Suprapubic skin (tissue), 4 donors: ENCODE measurements at places on chromosomes 7 and 10.

- H3K4me1 ChIP-seq = no peaks in the 10 kb centered on the region
- H3K4me3 ChIP-seq = no peak overlapping the region
- H3K27me3 ChIP-seq = no peaks in the 10 kb centered on the region
- DNase-seq = peak; percentile 40
- no peak overlapping the region for H3K27ac ChIP-seq
Observed at GRCh38 chr10:129775681-129776080, 188.4 kb downstream of the EBF3 start.

DNA sequence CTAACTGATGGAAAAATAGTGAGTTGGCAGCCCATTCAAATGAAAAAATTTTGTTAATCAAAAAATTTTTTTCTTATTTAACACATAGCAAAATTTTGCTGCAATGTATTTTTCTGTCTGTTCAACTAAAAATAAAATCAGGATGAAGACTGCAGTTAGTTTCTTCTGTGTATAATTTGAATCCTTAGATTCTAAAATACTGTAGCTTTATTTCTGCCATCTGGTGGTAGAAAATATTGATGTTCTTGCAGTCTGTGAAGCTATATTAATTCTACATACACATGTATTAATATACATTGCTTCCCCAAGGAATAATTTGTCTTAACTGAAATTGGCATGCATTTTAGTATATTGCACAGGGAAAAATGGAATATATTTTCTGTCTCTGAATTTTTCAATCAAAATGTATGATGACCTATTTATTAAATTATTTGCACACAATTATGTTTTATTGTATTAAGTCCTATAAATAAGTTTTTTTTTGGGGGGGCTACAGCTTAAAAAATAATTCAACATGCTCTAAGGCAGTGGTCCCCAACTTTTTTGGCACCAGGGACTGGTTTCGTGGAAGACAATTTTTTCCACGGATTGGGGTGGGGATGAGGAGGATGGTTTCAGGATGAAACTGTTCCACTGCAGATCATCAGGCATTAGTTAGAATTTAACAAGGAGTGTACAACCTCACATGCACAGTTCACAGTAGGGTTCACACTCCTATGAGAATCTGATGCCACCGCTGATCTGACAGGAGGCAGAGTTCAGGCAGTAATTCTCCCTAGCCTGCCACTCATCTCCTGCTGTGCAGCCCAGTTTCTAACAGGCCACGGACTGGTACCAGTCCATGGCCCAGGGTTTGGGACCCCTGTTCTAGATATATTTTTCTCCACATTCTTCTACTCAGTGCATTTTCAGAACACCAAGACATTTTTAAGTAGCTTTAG, 119.4 kb downstream of the GNAT3 start:
- no peaks in the 10 kb centered on the region for H3K36me3 ChIP-seq
- peaks cover 3% of the 10 kb centered on the region for H3K4me1 ChIP-seq
- H3K27me3 ChIP-seq = no peaks in the 10 kb centered on the region
- no peak for DNase-seq

DNA sequence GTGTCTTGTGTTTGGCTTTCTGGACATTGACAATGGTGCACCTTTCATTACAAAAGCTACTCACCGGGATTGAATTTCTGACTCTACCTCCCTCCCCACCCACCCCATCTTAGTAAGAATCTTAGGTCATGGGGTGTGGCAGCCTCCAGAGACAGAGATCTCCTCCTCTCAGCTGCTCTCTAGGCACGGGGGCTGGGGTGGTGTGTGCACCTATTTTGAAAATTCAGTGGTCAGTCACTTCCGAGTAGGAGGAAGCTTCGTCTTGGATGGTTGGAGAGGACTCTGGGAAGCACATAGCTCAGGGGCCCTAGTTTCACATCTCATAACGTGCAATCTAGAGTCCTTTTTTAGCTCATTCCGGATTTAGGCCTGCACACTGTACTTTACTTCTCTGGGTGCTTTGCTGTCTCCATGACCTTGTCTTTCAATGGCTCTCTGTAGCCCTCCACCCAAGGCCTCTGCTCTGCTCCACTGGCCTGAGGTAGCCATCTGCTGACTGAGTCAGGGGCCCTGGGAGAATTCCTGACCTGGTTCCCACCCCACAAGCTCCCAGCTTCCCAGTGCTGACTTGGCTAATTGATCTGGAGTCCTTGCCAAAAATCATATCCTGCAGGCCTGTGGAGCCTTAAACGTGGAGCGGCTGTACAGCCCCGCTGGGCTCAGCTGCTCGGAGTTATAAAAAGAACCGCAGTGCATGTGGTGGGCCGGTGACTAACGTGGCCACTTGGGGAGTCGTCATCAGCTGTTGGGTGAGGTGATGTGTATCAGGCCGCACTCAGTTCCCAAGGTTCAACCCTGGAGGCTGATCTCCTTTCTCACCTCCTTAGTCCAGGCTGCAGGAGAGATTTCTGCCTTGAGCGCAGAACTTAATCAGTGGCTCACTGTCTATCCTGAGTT, 19.3 kb upstream of the ADAMTS14 start:
- no peak overlapping the region for H3K4me3 ChIP-seq
- peaks cover 10% of the 10 kb centered on the region for H3K4me1 ChIP-seq
- DNase-seq = no peak
- H3K27me3 ChIP-seq = peaks cover 4% of the 10 kb centered on the region

GRCh38 chr7:68922850-68923249, 675.4 kb upstream of the AUTS2 start:
- no peak overlapping the region for H3K4me3 ChIP-seq
- H3K4me1 ChIP-seq = no peaks in the 10 kb centered on the region
- DNase-seq = no peak
- no peaks in the 10 kb centered on the region for H3K36me3 ChIP-seq
- H3K27me3 ChIP-seq = peaks cover 3% of the 10 kb centered on the region

GRCh38 chr10:3467052-3467951, 294.7 kb upstream of the PITRM1 start:
- H3K27me3 ChIP-seq = no peaks in the 10 kb centered on the region
- peak; percentile 95 for DNase-seq
- peak overlapping the region; percentile 92 for H3K27ac ChIP-seq
- H3K4me1 ChIP-seq = peaks cover 77% of the 10 kb centered on the region
- peak overlapping the region; percentile 21 for H3K4me3 ChIP-seq

DNA sequence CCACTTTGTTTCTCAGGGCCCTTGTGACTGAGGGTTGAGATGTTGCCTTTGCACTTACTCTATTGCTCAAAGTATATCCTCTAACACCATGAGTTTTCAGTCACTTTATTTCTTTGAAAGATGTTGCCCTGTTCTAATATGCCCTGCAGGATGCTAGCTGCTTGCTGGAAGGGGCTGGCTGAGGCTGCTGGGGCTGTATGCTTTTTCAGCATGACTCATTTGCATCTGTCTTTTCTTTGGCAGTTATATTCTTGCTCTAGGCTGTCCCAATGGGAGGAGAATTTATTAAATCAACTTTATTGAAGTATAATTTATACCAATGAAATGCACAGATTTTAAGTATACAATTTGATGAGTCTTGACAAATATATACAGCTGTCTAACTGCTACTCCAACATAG, 157.7 kb downstream of the PLPP4 start:
- H3K27me3 ChIP-seq = no peaks in the 10 kb centered on the region
- no peak overlapping the region for H3K27ac ChIP-seq
- no peak for DNase-seq
- H3K4me1 ChIP-seq = no peaks in the 10 kb centered on the region

GRCh38 chr10:67959839-67960476, 75.5 kb downstream of the SIRT1 start:
- peaks cover 7% of the 10 kb centered on the region for H3K36me3 ChIP-seq
- DNase-seq = no peak
- no peaks in the 10 kb centered on the region for H3K27me3 ChIP-seq
- no peak overlapping the region for H3K27ac ChIP-seq
- H3K4me3 ChIP-seq = no peak overlapping the region
- no peaks in the 10 kb centered on the region for H3K4me1 ChIP-seq

DNA sequence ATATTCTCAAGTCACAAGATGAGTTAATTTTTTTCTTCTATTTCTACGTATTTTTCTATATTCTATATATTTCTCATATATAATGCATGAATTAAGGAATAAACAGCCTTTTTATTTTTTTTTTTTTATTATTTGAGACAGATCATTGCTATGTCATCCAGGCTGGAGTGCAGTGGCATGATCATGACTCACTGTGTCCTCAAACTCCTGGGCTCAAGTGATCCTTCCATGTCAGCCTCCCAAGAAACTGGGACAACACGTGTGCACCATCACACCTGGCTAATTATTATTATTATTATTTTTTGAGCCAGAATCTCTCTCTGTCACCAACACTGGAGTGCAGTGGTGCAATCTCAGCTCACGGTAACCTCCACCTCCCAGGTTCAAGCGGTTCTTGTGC, 1.5 kb downstream of the CLDN12 start:
- H3K27ac ChIP-seq = no peak overlapping the region
- no peak for DNase-seq
- H3K27me3 ChIP-seq = no peaks in the 10 kb centered on the region
- H3K36me3 ChIP-seq = peaks cover 19% of the 10 kb centered on the region
- no peak overlapping the region for H3K4me3 ChIP-seq

DNA sequence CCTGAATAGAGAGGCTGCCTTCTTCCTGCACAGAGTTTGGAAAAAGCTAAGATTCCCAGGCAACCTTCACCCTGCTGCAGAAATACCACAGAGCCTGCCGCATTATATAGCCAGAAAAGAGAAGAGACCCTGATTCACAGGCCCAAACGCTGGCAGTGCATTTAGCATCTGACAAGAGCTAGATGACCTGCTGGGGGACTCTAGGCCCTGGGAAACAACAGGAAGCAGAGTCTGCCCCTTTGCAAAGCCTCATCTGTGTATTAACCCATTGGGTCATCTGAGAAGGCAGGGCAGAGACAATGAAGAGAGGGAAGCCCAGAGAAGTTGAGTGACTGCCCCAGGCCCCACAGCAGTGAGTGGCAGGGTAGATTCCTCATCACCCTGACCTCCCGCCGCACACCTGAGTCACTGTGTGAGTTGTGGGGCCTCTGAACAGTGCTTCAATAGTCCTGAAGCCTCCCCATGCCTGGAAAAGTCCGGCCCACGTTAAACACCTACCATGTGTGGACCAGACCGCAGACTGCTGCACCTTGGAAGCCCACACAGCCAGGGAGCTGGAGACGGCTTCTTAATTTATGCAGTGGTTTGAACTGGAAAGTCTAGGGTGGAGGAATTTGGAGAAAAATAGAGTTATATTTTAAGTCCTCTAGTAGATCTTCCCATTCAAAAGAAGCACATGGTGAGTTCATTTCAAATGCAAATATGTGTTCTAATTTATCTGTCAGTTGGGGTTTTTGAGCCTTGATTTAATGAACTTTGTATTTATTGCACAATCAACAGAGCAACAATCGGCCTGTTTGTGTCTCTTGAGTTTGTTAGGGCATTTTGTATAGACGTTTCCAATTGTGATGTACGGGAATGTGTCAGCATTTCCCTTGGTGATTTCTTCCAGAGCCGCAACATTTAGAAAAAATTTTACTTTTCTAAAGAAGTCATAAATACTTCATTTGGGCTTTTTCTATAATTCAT, 80.4 kb upstream of the GPR26 start:
- H3K27me3 ChIP-seq = peaks cover 37% of the 10 kb centered on the region
- no peak overlapping the region for H3K27ac ChIP-seq
- peak; percentile 54 for DNase-seq
- H3K4me3 ChIP-seq = no peak overlapping the region
- H3K4me1 ChIP-seq = peaks cover 13% of the 10 kb centered on the region
- no peaks in the 10 kb centered on the region for H3K36me3 ChIP-seq

DNA sequence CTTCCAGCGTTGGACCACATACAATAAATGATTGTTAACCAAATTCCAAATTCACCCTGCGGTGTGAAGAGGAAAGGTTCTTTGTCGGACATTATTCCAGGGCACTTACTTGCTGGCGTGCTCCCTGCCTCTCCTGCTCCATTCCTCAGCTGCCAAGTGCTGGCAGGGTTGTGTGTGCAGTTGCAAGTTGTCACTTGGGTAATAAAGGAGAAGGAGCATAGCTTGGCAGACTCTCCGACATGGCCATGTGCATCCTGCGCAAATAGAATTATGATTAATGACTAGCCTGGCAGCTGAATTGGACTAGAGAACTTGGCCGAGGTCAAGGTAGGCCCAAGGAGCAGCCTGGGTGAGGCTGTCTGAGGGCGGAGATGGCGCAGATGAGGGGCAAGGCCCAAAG, 92.3 kb upstream of the ELMO1 start:
- no peak overlapping the region for H3K4me3 ChIP-seq
- no peak for DNase-seq
- H3K36me3 ChIP-seq = no peaks in the 10 kb centered on the region

DNA sequence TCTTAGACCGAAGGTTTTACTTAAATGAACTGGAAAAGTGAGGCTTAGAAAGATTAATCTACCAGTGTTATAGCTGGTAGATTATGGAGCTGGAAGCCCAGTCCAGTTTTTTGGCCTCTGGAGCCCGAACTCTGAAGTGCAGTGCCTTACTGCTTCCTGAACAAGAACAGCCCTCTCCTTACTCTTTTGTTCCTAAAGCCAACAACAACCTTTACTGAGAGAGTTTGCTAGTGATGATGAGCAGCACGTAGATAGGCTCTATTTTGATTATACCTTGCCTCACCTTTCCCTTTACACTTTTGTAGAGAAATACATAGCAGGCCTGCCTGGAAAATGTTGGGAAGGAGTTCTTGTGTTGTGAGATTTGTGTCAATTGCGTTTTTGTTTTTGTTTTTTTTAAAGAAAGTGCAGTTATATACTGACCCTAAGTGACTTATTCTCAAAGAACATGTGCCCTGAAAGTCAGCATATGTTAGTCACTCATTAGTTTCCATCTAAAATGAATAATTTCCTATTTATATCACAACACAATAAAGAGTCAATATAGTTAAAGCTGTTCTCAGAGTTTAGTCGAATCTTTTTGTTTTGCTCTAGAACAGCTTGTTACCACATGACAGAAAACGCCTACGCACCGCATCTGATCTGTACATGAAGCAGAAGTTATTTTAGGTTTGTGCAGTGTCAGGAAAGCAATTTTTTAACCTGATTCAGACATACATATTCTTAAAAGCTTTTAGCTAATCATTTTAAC, 33.0 kb downstream of the PLEKHA1 start:
- H3K36me3 ChIP-seq = peaks cover 59% of the 10 kb centered on the region
- H3K4me3 ChIP-seq = no peak overlapping the region
- no peak for DNase-seq

- no peaks in the 10 kb centered on the region for H3K4me1 ChIP-seq
- H3K36me3 ChIP-seq = no peaks in the 10 kb centered on the region
- no peak for DNase-seq
- no peak overlapping the region for H3K27ac ChIP-seq
Observed at GRCh38 chr7:80967071-80967916, 48.4 kb upstream of the SEMA3C start.

DNA sequence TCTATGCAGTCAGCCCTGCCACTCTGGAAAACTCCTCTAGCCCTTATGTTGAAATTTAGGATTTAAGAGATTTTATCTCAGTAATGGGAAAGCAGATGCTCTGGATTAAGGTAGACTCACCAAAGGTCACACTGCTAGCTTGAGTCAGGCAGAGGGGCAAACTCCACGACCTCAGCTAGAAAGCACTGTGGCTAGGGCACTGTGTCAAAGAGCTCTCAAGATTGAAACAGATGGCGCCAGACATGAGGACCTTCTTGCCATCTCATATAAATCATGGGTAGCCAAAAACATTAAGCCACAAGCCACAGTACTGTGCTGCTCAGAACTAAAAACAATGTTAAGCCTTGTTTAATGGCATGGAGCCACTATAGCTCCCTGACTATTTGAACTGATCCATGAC, 188.7 kb downstream of the DNAJC1 start:
- no peak overlapping the region for H3K27ac ChIP-seq
- DNase-seq = no peak
- H3K36me3 ChIP-seq = peaks cover 6% of the 10 kb centered on the region

GRCh38 chr7:155495440-155496248, 37.7 kb downstream of the EN2 start:
- DNase-seq = no peak
- H3K27me3 ChIP-seq = peaks cover 77% of the 10 kb centered on the region
- no peak overlapping the region for H3K27ac ChIP-seq
- H3K36me3 ChIP-seq = no peaks in the 10 kb centered on the region
- H3K4me3 ChIP-seq = no peak overlapping the region
